ENCODE measurements at places on chromosomes 7 and 10.

DNA sequence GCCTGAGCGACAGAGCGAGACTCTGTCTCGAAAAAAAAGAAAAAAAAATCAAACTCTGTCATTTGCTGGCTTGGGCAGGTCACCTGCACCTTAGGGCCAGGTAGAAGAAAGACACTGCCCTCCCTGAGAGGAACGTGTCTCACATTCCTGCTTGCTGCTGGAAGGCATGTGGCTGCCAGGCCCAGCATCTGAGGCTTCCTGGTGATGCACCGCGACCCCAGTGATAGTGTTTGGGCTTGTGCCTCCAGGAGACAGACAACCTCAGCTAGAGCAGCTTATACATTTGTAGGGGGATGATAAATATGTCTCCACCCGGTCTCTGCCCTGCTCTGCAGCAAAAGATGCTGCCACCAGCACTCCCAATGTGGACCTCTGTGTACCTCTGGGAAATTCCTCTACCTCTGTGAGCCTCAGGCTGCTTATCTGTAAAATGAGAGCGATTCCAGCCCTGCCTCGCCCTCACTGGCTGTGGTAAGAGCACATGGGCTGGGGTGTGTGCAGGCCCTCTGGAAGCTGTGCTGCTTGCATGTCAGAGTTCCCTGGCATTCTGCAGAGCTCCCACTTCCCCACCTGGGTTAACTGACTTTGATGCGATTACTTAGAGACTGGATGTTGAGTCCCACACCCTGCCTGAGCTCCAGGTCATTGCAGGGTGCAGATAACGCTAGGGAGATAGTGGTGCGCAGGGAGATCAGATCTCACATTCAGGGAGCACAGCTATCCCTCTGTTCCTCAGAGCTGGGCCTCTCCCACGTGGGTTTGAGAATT lies 19.9 kb downstream of the SLC29A3 start:
- DNase-seq, result no peak

DNA sequence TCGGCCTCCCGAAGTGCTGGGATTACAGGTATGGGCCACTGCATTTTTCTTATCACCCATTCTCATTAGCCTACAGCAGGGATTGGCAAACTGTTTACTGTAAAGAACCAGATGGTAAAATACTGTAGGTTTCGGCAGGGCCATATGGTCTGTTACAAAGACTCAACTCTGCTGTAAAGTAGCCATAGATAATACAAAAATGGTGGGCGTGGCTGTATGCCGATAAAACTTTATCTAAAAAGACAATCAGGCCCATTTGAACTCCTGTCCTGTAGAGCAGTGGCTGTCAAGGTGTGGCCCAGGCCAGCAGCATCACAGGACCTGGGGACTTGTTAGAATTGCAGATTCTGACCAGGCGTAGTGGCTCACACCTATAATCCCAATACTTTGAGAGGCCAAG lies 134.3 kb downstream of the CUX1 start:
- no peak for DNase-seq

- DNase-seq, result peak; percentile 66
Measured at GRCh38 chr7:8015100-8015745, 46.6 kb downstream of the GLCCI1 start.

DNA sequence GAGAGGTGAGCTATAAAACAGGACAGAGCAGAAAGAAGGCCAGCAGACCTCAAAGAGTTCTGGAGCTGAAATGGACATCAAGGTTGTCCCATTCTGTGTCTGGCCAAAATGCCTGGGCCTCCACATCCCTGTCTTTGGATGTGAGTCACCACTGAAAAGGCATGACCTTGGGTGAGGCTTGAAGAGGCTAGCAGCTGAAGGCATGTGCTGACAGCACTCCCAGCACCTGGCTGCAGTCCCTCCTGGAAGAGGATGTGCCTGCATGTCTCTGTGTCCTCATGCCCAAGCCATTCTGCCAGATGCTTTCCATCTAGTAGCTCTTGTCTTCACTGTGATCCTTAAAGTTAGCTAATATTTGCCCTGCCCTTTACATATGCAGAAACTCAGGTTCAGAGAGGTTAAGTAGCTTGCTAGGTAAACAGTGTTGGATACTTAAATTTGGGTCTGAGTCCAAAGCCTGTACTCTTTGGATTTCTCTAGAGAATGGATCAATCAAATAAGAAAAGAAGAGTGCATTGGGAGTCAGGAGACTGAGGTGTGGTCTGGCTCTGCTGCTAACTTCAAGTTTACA lies 35.8 kb downstream of the HECW1 start:
- DNase-seq, result no peak

DNA sequence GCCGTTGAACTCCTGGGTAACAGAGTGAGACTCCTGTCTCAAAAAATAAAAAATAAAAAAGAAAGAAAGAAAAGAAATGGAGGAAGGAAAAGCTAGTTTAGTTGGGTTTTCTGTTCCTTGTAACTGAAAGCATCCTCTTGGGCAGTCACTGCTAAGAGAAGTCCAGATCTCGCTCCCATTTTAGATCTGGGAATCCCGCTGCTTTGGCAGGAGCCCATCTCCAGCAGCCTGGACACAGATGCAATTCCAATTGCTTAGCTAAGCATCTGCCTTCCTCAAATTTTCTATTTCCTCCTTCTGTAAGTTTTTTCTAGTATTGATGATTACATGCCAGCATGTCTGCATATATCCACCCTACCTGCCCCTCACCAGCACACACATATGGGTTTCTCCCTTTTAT lies 54.1 kb downstream of the DENND2A start:
- no peak for DNase-seq

- DNase-seq, result no peak
Measured at GRCh38 chr10:15775513-15775912, 55.8 kb upstream of the ITGA8 start.

DNA sequence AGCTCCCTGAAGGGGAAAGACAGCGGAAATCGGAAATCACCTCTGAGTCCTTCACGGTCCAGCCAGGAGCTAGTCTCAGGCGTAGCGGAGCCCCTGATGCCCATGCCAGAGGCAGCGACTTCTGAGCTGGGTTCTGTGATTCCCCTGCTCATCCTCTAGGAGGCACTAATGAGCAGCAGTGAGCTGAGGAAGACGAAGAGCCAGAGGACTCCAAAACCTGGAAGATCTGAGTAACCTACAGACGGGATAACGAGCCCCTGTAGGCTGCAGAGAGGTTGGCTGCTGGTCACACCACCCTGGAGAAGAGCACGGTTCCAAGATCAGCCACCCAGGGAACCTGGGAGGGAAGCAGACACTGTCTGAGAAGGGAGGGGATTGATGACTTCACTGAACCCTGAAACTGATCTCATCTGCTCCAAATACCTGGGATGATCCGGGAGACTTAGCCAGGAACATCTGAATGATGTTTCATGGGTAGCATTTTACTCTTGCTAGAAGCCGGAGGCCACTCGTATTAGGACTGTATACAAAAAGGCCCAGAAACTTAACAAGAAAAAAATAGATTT lies 304.1 kb downstream of the PAXIP1 start:
- no peak for DNase-seq

- no peak for DNase-seq
Measured at GRCh38 chr7:69643708-69644445, 45.6 kb downstream of the AUTS2 start.

GRCh38 chr7:131501930-131502685 lies 54.3 kb downstream of the PODXL start:
- DNase-seq, result no peak

GRCh38 chr10:26446258-26446657 lies 8.1 kb downstream of the APBB1IP start:
- DNase-seq, result peak; percentile 29

DNA sequence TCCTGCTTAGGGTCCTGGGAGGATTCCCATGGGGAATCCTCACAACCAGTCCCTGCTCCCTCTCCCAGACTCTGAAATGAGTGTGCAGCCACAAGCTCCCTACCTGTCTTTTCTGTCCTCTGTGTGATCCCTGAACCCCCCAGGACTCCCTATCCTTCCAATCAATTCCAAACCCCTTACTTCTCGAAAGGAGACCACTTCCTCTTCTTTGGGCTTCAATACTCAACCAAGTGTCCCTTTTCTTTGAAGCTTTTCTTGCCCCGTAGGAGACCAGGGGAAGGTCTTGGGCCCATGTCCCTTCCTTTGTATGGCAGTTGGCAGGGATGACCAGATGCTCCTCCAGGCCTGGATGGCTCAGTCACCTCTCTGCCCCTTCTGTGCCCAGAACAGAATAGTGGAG lies 1.7 kb downstream of the AEBP1 start:
- no peak for DNase-seq

GRCh38 chr10:95306318-95306650 lies 15.5 kb upstream of the PDLIM1 start:
- no peak for DNase-seq

DNA sequence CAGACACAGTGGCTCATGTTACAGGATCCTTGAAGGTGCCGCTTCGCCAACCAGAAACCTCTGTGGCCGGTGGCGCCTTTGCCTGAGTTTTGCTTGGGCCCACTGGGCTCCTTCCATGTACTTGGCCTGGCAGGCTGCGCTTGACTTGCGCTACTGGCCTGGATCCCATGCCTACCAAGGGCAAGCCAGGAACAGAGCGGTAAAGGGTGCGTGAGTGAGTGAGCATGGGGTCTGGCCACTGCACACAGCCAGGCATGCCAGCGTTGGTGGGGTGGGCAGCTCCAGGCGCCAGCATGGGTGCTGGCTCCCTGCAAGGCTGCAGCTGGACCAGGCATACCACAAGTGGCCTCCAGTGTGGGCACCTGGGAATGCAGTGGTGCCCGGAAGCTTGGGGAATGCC lies 16.3 kb upstream of the TSPAN15 start:
- no peak for DNase-seq

DNA sequence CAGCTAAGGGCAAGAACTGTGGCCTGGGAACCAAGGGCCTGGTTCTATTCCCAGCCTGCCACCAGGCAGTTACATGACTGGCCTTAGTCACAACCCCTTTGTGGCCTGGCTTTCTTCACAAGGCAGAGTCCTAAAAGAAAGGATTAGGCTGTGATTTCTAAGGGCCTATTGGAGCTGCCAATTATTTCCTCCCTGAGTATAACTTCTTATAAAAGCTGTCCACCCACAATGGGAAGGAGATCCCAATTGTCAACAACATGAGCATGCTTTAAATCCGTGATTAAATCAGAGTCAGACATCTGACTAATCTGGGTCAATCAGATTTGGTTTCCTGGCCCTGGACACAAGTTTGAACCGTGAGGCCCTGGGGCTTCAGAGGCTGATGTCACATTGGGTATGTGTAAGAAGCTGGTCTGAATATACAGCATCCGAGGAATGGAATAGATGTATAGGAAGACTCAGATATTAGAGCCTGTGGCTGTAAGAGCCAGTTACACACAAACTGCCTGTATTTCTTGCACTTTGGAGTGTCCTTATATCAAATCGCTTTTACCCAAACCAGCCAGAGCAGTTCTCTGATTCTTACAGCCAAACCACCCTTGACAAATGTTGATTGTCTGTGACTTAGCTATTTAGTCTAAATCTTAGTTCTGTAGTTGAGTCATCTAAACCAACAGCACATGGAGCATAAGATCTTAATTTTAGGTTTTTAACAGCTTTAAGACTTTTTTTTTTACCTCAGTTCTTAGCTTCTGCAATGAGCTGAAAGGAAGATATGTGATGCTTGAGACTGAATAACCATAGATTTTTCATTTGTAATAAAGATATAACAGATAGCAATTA lies 61.3 kb downstream of the ABCB4 start:
- DNase-seq, result no peak

- no peak for DNase-seq
Measured at GRCh38 chr10:76554033-76554408, 1083.6 kb downstream of the KCNMA1 start.

DNA sequence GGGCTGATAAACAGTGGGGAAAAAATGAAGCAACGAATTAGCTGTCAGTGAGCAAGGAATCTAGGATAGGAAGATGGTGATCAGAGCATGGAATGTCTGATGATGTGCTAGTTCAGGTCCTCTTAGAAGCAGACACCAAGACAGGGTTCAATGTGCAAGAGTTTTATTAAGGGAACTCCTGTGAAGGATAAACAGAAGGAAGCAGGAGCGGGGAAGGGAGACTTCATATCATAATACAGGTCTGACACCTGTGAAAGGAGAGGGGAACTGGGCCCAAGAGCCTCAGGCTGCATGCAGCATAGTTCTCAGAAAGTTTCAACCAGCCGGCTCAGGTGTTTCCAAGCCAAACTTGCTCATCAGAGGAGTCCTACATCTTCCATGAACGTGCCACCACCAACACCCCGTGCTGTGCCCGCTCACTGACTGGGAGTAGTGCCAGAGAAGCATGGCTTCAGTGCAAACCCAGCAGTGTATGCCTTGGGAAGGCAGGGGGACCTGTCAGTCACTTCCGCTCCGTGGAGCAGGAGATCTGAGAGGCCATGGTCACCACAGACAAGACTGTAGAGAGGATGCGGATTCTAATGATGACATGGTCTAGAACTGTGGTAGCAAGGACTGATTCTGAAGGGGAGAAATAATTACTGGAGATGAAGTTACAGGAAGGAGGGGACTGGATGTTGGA lies 45.8 kb downstream of the ZNF800 start:
- DNase-seq, result no peak

DNA sequence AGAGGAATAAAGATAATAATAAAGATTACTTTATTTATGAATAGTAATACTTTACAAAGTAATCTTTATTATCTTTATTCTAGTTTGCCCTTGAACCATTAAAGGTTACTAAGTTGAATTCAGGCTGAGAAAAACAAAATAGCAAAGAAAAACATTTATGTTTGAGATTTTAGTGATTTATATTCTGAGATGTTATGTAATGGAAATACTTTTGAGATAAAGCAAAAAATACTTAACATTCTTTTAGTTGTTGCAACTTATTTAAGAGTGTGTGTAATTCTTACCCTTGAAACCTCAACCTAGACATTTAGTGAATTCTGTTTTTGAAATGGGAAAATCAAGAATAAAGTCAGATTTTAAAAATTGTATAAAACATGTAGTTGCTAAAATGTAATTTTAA lies 40.0 kb downstream of the MINPP1 start:
- DNase-seq, result no peak

GRCh38 chr10:4201866-4202825 lies 417.1 kb upstream of the KLF6 start:
- DNase-seq, result no peak

GRCh38 chr10:12418725-12419261 lies 69.4 kb downstream of the CAMK1D start:
- DNase-seq, result no peak

- DNase-seq, result no peak
Measured at GRCh38 chr7:25048444-25048834, 68.5 kb upstream of the OSBPL3 start.
